ENCODE measurements at places on chromosomes 1 and 21. TPM values are rescaled to one million over a fixed set of nuclear protein-coding genes. Genes with fewer than 3 reads are reported as not detected.

Gene PTGS2
- total RNA-seq: 8.3 TPM

- DNase-seq: no peak
Measured at GRCh38 chr1:112727716-112728115, 12.6 kb upstream of the PPM1J start.

DNA sequence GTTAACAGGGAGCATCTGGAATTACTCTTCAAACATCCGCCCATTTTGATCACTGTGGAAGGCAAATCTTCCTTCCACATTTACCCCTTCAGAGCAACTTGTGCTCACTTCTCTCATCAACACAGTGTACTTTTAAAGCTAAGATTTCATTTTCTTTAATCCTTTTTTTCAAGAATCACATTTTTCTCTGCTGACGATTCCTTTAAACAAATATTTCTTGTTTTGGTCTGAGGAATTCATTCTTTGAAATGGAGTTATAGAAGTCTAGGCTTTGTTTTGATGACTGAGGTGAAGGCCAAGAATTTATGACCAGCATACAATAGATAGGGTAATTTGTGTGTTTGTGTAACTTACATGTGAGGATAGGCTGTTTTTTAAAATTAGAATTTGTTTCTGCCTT is 25.6 kb downstream of the LRRC42 start:
- no peak for DNase-seq

- DNase-seq: no peak
Measured at GRCh38 chr1:112239683-112240330, 156.2 kb upstream of the CTTNBP2NL start.

DNA sequence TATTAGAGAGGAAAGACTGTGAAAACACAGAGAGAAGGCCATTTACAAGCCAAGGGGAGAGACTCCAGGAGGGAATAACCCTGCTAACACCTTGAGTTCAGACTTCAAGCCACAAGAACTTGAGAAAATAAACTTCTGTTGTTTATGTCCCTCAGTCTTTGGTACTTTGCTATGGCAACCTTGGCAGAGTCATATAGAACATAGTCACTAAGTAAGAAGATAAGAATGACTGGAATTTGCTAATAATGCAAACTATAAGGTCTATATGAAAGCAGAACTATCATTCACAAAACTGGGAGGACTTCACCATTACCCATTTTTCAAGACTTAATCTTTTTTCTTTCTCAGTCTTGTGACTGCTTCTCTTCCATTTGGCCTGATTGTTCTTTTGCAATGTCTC is 767.3 kb upstream of the ADAMTS5 start:
- DNase-seq: no peak

- no peak for DNase-seq
Measured at GRCh38 chr1:160781914-160782689, 13.9 kb upstream of the LY9 start.

Gene LDLRAD1
- not detected for total RNA-seq

DNA sequence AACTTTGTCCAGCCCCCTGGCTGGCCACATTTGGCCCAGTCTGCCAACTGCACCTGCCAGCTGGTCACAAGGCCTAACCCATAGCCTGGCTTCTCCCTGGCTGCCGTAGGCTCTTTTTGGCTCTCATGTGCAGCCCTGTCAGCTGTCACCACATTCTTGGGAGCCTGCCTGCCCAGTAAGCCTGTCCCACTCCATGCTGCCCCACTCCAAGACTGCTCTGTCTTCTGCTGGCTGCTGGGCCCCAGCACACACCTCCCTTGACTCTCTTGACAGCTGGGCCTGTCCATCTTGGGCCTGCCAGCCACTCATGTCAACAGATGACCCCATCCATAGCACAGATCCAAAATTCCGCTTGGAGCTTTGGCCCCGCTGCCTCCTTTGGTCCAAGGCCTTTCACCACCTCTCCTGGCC is 74.3 kb upstream of the EDN2 start:
- DNase-seq: no peak

Gene PLPPR5
- total RNA-seq: not detected

GRCh38 chr21:19684328-19684727 is 1280.7 kb upstream of the TMPRSS15 start:
- no peak for DNase-seq

GRCh38 chr1:152460529-152460899 is 46.5 kb upstream of the CRNN start:
- no peak for DNase-seq

GRCh38 chr21:34836103-34836932 is 167.5 kb downstream of the CLIC6 start:
- no peak for DNase-seq

- peak; percentile 19 for DNase-seq
Measured at GRCh38 chr1:24892188-24893153, 37.6 kb downstream of the RUNX3 start.

GRCh38 chr1:153070243-153070642 is 1.2 kb downstream of the SPRR2B start:
- DNase-seq: no peak

Gene UMODL1
- total RNA-seq: not detected

GRCh38 chr1:27554293-27554692 is 49.7 kb downstream of the AHDC1 start:
- no peak for DNase-seq

Gene TIE1
- total RNA-seq: 57.8 TPM

Gene RUNX3
- total RNA-seq: 49.6 TPM

- no peak for DNase-seq
Measured at GRCh38 chr1:51346086-51346942, 16.0 kb upstream of the TTC39A start.

- no peak for DNase-seq
Measured at GRCh38 chr1:173190101-173190936, 16.8 kb downstream of the TNFSF4 start.

Gene AXDND1
- total RNA-seq: not detected

DNA sequence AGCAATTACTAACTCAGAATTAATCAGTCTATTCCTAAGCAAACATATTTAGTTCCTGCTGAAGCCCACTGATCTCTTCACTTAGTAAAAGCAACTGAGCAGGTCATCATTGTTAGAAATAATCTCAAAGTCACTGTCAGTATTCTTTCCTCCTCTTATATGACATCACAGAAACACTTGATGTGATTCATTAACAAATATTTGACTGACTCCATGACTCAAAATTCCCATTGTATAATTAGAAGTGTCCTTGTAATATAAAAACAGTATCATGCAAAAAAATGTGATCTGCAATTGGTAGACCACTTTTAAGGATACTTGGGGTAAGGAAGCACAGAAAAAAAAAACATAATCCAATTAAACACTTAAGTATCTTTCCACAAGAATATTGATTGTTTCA is 194.4 kb downstream of the DPYD start:
- DNase-seq: no peak

Gene GBP5
- 53.2 TPM for total RNA-seq

- peak; percentile 74 for DNase-seq
Measured at GRCh38 chr1:32893198-32894018, 7.1 kb downstream of the HPCA start.

Gene RIMS3
- total RNA-seq: 3.0 TPM

DNA sequence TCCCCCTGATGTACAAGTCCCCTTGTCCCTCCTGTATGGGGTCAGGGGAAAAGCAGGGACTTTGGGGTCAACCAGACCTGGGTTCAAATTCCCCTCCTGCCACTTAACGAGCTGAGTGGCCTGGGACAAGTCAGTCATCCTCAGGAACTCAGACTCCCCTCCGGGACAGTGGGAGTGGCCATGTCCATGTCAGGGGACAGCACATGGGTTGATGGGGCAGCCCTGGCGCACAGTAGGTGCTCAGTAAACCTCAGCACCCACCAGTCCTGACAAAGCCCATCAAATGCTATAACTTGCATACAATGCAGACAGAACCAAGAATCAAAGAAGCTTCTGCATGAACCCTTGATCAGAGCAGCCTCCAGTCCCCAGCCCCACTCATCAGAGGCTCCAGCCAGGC is 30.0 kb downstream of the MATN1 start:
- DNase-seq: no peak

DNA sequence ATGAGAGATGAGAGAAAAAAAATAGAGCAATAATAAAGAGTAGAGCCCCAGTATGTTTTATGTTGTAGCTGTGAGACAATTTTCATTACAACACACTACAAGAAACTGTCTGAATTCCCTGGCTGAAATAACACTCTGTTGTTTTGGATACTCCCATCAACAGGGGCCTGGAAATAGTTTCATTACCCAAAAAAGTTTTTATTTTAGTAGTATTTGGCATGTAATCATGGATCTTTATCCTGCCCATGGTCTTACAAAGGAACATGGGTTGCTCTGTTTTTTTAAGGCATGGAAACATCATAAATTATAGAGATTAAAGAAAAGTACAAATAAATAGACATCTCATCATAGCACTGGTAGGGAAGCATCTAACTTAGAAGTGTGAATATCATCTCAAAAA is 56.3 kb downstream of the GNG12 start:
- no peak for DNase-seq

DNA sequence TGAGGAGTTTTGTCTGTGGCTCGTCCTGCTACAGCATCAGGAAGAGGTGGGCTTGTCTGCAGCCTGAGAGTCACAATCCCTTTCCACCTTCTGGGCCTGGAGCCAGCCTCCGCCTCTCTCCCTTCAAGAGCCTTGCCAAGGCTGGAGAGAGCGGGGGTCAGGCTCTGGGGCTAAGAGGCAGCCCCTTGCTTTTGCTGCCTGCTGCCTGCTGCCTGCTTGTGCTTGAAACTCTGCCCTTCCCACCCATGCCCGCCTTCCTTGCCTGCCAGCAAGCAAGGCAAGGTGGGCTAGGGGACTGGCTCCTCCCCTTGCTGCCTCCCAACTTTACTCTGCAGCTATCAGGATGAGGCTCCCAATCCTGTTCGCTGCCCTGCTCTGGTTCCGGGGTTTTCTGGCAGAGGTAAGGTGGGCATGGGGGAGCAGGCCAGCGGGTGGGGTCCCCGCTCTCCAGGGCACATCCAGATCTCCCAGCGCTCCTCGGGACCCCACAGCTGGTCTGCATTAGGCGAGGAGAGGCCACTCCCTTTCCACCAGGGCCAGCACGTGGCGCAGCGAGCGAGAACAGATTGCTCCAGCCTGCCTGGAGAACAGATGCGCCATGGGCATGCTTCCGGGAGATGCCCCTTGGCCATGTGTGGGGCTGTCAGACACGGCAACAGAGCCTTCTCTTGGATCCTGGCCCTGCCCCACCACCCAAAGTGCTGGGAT is 7.5 kb upstream of the PTPN7 start:
- no peak for DNase-seq

DNA sequence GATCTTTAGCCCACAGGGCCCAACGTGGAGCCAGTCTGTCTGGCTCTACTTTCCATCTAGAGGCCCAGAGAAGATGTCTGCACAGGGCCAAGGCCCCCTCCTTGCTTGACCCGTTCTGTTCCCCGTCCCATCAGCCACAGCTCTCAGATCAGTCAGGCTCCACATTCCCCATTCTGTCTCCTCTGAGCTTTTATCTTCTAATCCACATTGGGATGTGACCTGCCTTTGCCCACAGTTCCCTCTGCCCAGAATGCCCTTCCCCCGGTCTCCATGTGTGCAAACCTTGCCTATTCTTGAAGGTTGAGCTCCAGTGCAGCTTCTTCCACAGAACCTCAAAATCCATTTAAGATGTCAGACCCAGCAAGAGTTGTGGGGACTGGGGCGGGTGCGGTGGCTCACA is 53.3 kb upstream of the WASF2 start:
- DNase-seq: no peak

DNA sequence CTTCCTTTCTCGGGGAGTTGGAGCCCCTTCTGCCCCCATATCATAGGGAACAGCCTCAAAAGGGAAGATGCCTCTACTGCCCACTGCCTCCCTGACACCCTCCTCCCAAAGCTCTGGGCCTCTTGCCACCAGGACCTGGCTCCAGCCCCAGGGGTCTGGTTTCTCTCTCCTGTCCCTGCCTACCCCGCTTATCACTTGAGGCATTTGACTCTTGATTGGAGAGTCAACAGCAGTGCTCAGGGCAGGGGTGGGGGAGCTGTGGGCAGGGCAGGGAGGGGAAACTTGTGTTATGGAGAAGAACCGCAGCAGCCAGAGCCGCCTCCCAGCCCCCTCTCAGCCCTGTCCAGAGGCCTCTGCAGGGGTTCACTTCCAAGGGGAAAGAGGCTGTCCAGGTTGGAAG is 573 bp downstream of the TRIM63 start:
- no peak for DNase-seq

Gene KPRP
- not detected for total RNA-seq

Gene PLPP3
- 40.3 TPM for total RNA-seq

- DNase-seq: no peak
Measured at GRCh38 chr1:207958376-207959139, 47.6 kb upstream of the CD34 start.

- no peak for DNase-seq
Measured at GRCh38 chr1:153800516-153800915, 25.3 kb downstream of the SLC27A3 start.

- DNase-seq: no peak
Measured at GRCh38 chr1:113178106-113178505, 105.1 kb downstream of the LRIG2 start.

GRCh38 chr1:150015651-150016131 is 5.2 kb upstream of the OTUD7B start:
- no peak for DNase-seq

DNA sequence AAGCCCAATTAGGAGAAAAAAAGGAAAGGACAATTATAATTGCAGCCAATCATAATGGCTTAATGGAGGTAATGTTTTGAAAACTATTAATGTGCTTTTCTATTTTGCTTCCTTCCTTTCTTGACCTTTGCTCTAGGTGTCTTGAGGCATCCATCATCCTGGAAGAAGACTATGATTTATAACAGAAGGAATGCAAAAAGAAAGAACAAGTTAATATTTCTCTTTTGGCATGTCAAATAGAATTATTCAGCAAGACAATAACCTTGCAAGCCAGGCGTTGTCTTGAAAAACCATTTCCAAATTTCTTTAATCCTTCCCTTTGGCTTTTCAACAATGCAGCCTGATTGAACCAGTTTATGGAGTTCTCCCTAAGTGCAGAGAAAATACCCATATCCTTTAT is 107.7 kb upstream of the USP24 start:
- no peak for DNase-seq

DNA sequence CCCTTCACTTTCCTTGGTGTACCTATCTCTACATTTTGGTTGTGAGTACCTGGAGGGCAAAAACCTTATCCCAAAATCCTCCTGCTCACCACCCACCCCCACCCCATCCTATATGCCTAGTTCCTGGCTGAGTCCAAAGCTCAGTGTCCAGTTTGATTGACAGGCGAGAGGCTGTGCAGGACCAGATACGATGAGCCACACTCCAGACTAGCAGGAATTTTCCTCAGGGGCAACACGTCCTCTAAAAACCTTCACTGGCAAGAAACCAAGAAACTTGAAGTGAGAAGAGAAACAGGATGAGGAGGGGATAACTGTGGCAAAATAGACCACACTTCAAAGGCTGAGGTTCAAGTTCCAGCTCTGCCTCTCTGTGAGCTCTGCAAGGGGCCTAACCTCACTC is 1.1 kb upstream of the SLAMF8 start:
- DNase-seq: no peak

Gene TPRG1L
- 32.5 TPM for total RNA-seq

Gene TRIM58
- total RNA-seq: 5.9 TPM

Gene DOP1B
- 24.8 TPM for total RNA-seq

- no peak for DNase-seq
Measured at GRCh38 chr1:7483634-7484383, 287.3 kb upstream of the VAMP3 start.

GRCh38 chr1:80003250-80003649 is 996.7 kb upstream of the ADGRL4 start:
- DNase-seq: no peak

- DNase-seq: no peak
Measured at GRCh38 chr21:36159356-36159921, 2.8 kb downstream of the DOP1B start.

- no peak for DNase-seq
Measured at GRCh38 chr21:33898586-33898985, 17.0 kb downstream of the ATP5PO start.

GRCh38 chr1:30258876-30259275 is 464.5 kb downstream of the MATN1 start:
- DNase-seq: peak; percentile 24
